ENCODE measurements at places on chromosomes 7 and 10.

GRCh38 chr7:16027396-16027795 lies 340.9 kb upstream of the MEOX2 start:
- no peak for DNase-seq

GRCh38 chr7:3688071-3688470 lies 387.0 kb downstream of the SDK1 start:
- no peak for DNase-seq

DNA sequence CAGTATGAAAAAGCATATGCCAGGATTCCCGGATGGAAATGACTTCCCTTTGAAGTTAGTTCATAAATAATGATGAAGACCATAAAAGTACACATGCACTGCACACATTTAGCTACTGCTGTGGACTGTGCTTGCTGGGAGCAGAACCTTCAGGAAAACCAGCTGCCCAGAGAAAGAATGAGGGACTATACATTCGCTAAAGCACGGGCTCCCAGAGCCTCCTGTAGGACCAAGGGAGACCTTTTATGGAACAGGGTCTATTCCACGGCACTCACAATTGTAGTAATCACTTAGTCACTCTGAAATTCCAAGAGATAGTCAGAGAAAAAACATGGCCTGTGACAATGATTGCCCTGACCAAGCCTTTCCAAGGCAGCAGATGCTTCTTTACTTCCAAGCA lies 24.1 kb downstream of the SORCS3 start:
- DNase-seq, result no peak

DNA sequence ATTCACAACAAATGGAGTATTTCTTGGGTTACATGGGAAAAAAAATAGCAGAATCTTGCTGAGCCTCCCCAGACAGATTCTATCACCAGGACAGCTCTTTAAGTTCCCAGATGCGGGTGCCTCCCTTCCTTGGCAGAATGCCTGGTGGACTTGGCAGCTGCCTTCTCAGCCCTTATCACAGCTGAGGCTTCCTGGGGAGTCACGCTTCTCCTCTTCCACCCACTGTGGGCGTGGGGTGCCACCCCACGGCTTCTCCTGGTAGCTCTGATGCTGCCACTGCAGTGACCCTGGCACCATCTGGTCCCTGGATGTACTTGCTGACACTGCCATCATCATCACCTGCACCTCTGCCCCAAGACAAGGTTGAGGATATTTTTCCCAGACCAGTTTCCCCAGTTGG lies 16.2 kb upstream of the NME8 start:
- DNase-seq, result no peak

DNA sequence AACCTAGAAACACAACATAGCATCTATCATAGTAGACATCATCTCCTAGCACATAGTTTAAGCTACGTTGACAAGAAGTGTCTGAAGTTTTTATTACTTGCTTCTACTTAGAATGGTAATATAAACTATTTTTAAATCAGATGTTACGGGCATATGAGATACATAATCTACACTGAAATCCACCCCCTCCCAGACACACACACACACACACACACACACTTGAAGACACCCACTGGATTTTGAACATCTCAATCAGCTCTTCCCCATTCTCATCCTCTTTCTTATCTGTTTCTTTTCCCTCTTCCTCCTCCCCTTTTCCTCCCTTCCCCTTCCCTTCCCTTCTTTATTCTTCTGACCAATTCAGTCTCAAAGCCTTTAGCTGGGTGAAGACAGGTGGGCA lies 175.9 kb downstream of the PAXIP1 start:
- no peak for DNase-seq

DNA sequence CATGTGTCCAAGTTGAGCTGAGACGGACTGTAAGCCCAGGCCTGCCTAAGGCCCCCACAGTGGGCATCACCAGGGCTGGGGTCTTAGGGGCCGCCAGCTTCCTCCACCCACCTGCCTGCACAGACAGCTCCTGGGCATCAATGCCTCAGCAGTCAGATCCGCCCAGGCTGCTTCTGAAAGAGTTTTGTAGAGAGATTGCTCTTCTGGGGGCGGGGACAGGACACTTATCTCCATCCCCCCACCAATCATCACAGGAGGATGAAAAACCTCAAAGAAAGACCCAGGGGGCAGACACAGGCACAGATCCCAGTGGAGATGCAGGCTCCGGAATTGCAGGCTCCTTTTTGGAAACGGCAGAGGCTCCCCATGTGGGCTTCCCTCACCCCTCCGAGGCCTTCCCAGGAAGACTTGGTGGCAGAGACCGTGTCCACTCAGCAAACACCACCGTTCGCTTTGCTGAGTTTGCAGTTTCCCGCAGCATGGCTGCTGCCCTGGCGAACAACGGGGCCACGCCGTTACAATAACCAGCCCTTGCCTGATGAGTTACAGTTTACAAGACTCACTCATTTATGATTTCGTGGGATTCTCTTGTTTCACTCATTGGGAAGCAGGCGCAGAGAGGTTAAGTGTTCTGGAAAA lies 96.4 kb downstream of the MKI67 start:
- DNase-seq, result no peak

DNA sequence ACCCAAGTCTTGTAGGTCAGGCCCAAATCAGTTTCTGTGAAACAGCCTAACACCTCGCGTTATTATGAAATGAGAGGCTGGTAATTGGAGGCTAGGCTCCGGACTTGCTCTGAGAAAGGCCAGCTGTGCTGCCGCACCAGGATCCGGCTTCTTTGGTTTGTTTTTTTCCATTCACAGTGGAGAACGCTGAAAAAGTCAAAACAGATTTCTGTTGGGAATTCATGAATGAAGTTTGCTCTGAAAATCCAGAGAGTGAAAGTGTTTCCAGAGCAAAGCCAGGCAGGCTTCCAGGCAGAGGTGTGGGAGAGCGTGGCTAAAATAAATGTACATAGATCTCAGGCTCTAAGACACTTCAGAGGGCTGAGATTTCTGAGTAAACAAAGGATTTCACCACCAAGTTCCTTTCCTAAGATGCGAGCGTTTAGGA lies 240.1 kb downstream of the TRIL start:
- DNase-seq, result no peak

- no peak for DNase-seq
Measured at GRCh38 chr7:6032167-6032566, 991 bp downstream of the ANKRD61 start.

- DNase-seq, result peak; percentile 18
Measured at GRCh38 chr7:47285860-47286491, 295.9 kb downstream of the TNS3 start.

DNA sequence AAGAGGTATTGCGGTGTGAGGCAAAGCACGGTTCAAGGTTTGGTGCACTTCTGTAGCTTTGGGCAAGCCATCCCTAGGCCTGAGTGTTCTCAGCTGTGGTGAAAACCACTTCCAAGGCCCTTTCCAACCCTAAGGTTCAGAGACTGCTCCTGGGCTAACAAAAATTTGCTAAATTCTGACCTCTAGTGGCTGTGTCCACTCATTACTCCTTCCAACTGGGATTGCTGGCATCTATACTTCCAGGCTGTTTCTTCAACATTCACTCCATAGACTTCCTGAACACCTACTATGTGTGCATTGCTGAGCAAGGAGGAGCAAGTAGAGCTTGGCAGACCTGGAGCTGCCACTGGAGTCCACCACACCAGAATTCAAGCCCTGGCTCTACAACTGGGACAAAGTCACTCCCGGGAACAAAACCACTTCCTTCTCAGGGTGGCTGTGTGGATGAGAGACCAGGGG lies 29.3 kb upstream of the SH3PXD2A start:
- peak; percentile 70 for DNase-seq

DNA sequence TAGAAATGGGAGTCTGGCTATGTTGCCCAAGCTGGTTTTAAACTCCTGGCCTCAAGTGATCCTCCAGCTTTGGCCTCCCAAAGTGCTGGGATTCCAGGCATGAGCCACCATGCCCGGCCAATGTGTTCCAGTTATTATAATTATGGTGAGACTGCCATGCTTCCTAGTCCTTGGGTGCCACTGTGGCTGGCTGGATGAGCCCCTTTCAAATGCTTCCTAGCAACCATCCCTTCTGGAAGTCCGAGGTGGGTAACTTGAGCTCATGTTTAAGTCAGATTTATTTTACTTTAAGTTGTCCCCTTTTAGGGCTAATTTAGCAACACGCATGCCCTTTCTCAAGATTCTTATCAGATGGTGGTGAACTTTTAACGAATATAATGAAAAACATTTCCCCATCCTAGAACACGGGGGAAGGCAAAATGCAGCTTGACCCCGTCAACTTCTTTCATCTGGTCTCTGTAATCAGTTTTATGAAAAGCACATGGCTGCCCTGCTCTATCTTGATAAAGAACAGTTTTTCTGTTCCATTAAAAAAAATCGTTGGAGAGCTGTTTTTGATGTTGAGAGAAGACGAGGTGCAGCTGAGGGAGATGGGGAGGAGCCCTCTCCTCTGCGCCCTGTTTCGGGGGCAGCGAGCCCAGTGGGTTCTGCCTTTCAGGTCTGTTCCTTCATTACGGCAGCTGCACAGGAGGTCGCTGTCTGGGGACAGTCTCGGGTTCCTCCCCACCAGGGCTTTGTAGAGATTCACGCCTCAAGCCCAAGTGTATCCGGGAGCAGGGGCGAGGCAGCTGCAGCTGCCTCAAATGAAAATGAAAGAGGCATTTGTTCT lies 61.0 kb upstream of the MKI67 start:
- no peak for DNase-seq

DNA sequence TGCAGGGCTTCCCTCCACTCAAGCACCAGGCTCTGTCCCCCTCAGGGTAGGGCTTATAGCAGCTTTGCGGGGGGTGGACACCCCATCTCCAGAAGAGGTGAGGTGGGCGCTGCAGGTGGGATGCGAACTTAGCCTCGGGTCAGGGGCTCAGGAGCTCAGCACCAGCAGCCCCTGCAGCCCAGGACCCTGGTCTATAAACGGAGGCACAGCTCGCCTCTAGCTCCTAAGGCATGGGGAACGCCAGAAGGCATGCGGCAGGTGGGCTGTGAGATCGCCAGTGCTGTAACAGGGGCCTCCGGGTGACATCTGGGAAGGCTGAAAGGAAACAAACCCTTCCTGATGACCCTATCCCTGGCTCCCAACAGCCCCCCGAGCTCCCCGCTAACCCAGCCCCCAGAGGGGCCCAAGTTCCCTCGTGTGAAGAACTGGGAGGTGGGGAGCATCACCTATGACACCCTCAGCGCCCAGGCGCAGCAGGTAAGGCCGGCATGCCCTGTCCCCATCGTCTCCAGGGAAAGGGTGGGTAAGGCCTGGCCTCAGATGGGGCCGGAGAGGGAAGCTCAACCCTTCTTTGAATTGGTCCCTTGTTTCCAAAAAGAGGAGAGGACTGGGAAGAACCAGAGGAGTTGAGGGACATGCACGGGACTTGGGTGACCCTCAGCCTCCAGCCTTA lies 4.2 kb downstream of the NOS3 start:
- DNase-seq, result no peak

Measured in EL (cell line).